ENCODE measurements at places on chromosomes 4 and X.
A peak's percentile ranks its signal among the peaks of the same experiment; 100 is the strongest.

- DNase-seq, result no peak
Observed at GRCh38 chr4:45155081-45155777, 428.9 kb upstream of the GNPDA2 start.

DNA sequence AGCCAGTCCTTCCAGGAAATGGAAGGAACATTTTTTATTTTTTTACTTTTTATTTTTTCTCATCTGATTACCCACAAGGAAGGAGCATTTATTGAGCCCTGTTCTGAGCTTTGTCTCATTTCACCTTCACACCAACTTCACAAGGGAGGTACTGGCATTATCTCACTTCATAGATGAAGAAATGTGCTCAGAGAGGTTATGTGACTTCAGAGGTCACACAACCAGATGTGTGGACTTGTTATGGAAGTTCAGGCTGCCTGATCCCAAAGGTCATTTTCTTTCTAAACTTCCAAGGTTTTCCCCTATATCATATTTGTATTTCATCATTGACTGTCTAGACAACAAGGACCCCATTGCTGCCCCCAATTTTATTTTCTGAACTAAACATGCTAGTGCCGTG lies 160.3 kb downstream of the DCLK2 start:
- DNase-seq, result no peak

DNA sequence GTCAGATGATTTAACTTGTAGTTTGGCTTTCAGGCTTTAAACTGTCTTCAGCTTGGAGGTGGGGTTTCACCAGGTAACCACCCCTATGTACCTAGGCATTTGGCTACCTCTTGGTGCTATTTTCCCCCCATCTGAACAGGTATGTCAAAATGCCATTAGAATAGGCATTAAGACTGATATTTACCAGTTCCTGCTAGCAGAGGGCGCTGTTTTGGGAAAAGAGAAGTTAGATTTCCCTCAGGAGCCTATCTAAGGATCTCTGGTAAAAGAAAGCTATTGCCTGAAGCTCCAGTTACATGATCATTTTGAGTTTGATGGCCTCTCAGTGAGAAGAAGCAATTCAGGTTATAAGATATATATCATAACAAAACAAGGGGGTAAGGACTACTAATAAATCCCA lies 879.1 kb downstream of the SH3BGRL start:
- DNase-seq, result no peak

- DNase-seq, result peak; percentile 77
Observed at GRCh38 chrX:46446727-46447378, 98.4 kb downstream of the ZNF674 start.

DNA sequence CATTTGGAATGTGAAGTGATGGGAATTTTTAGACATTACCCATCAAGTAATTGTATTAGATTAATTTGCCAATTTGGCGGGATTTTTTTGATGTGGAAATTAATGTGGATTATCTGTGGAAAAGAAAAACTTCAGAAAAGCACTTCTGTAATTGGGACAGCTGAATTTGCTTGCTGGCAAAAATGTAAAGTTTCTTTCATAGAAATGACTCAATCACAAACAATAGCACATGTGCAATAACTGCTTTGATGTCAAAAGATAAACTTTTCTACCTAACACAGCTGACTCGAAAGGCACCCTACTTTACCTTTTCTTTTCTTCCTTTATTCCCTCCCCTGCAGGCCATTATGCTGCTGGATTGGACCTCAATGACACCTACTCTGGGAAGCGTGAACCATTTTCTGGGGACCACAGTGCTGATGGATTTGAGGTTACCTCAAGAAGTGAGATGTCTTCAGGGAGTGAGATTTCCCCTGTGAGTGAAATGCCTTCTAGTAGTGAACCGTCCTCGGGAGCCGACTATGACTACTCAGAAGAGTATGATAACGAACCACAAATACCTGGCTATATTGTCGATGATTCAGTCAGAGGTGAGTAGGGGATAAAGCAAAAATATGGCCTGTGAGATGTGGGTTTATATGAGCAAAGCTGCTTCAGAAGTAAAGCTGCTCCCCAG lies 1.4 kb downstream of the AREG start:
- no peak for DNase-seq

DNA sequence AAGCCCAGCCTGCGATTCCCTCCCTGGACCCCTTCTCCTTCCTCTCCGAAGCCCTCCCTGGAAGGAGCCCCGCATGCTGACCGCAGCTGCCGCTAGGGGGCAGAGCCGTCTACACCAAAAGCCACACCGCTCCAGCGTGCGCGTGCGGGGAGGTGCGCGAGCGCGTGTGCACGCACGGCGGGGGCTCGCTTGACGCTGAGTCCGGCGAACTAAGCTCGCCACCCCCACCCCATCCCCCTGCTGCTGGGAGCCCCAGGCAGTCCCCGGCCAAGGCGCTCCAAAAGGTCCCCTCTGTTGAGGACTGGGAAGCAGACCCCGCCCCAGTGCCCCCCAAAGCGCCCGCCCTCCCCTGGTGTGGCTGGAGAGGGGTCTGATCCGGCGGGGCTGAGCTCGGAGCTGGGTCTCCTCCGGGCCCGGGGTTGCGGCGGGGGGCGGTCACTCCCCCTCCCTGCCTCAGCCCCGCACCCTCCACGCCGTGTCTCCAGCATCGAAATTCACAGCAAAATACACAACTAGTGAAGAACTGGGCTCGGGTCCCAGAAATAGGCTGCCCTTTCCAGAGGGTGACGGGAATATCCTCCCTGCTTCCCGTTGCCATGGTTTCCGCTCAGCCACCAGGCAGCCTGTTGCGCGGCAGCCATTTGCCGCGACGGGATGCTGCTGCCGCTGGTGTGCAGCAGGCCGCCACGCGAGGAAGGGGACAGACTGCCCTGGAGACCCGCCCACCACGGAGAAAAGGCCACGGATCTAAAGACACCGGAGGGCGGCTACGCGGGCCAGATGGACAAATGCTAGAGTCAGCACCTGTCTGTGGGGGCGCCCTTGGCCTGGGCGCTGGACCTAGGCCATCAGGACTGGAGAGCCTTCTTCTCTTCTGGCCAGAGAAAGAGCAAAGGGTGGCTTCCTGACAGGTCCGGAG lies 11.2 kb upstream of the CCNQ start:
- peak; percentile 63 for DNase-seq

All from stimulated activated naive CD4-positive, alpha-beta T cell (primary cell).